HTR-8/SVneo (cell line): ENCODE measurements at places on chromosomes 5 and 9.

GRCh38 chr5:93158841-93159240, 422.2 kb downstream of the NR2F1-AS1 start:
- DNase-seq: no peak

GRCh38 chr5:66519626-66520025, 76.6 kb upstream of the MAST4 start:
- DNase-seq: no peak

GRCh38 chr9:33884856-33885701, 68.1 kb downstream of the UBE2R2 start:
- DNase-seq: no peak

GRCh38 chr5:33848554-33848953, 43.2 kb downstream of the ADAMTS12 start:
- DNase-seq: no peak

DNA sequence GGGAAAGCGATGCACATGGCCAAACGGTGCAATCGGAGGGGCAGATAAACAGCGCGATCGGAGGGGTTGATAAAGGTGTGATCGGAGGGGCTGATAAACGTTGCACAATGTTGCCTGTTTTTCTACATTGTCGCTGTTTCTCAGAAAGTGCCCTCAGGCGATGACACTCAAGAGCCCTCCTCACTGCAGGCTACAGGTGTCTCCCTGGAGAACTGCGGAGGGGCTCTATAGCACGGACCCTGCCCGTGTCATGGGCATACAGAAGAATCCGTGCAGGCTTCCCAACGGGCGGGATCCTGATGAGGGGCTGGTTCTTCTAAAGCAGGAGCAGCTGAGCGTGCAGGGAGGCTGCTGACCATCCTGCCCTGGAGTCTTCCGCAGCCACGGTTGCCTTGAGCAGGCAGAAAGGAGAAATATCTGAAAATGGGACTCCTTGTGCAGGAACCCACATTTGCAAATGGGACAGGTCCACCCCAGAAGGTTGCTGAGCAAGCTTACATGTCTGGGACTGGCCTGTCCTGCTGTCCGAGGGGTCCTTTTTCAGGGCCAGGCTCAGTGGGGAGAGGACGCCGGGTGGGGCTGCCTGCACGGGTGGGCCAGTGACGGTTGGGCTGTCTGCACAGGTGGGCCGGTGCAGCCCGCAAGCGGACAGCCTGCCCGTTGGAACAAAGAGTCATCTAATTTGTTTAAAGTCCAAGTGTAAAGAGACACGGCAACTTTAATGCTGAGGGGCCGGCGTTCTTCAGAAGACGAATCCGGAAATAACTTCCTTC, 25.1 kb upstream of the LPCAT1 start:
- no peak for DNase-seq

GRCh38 chr9:113912816-113913215, 36.7 kb downstream of the ZNF618 start:
- DNase-seq: no peak

DNA sequence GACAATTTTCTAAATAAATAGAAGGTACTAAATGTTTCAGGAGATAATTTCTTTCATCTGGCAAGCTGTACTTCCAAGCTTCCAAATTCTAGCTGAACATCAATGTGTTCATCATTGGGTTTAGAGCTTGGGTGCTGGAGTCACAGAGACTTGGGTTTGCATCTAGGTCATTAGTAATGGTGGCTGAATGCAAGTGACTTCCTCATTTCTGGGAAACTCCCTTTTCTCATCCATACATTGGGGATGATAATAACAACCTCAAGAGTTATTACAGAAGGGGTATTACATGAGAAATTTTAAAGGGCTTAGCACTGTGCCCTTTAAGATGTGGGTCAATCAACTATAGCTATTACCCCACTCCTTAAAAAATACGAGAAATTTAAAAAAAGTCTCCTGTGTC, 41.1 kb upstream of the KLF4 start:
- DNase-seq: no peak

GRCh38 chr5:174745590-174746103, 21.3 kb downstream of the MSX2 start:
- no peak for DNase-seq

DNA sequence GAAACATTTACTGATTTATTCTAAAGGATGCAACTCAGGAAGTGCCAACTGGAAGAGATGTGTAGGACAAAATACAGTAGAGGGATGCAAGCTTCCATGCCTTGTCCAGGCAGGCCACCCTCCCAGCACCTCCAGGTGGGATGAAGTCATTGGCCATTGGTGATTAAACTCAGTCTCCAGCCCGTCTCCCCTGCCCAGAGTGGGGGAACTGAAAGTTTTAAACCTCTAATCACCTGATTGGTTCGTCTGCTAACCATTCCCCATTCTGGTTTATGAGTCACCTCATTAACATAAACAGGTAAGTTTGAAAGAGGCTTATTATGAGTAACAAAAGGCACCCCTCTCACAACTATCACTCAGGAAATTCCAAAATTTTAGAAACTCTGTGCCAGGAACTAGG, 8.1 kb downstream of the TNFAIP8 start:
- DNase-seq: no peak

DNA sequence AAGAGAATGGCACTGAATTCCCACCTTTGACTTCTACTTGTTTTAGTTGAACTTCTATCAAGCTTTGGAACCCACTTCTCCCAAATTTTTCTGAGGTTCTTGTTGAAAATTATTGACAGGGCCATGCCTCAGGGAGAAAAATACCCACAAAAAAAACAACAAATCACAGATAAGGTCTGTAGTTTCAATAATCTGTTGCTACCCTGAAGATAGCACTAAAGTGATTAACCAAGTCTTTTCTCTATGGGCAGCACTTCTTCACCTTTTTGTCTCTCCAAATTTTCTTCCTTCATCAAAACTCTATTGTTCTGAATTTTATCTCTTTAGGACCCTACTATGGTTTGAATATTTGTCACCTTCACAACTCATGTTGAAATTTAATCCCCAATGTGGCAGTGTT, 154.3 kb upstream of the FGF10 start:
- no peak for DNase-seq
